DMS153 (cell line): ENCODE measurements at places on chromosomes 7 and 10.
A peak's percentile ranks its signal among the peaks of the same experiment; 100 is the strongest.

- no peak for DNase-seq
These were observed 77.6 kb downstream of the NRBF2 start for GRCh38 chr10:63210611-63211196.

DNA sequence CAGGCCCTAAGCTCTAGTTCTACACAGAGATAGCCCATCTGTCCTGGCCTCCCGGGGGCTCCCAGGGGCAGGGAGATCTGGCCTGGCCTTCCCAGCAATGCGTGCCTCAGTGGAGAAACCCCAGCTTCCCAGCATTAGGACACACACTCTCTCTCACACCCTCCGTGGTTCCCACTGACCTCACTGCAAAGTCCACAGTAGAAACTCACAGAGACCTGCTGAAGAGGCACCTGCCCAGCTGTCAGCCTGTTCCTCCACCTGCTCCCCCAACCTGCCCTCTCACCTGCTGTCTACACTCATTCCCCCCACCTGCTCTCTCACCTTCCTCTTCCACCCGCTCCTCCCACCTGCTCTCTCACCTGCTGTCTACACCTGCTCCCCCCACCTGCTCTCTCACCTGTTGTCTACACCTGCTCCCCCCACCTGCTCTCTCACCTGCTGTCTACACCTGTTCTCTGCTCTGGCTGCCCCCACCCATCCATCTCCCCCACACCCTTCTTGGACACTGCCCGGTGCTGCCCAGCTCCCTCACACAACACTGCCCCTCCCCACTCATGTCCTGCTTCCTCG, 21.1 kb upstream of the PFKP start:
- no peak for DNase-seq

- DNase-seq = no peak
These were observed 49.0 kb upstream of the GRID1 start for GRCh38 chr10:86415583-86415982.

DNA sequence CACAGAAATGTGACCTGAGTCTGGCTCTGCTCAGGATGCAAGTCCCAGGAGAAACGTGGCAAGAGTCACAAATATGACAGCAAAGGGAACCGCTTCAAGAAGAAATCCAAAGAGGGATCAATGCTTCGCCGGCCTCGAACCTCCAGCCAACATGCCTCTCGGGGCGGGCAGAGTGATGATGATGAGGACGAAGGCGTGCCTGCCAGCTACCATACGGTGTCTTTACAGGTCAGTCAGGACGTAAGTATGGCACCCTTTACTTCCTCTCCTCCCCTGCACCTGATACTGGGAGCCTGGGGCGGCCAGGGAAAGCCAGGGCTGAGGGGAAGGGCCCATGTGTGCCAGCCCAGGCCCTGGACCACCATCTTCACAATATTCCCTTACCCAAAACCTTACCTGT, 18.6 kb upstream of the NFKB2 start:
- no peak for DNase-seq

DNA sequence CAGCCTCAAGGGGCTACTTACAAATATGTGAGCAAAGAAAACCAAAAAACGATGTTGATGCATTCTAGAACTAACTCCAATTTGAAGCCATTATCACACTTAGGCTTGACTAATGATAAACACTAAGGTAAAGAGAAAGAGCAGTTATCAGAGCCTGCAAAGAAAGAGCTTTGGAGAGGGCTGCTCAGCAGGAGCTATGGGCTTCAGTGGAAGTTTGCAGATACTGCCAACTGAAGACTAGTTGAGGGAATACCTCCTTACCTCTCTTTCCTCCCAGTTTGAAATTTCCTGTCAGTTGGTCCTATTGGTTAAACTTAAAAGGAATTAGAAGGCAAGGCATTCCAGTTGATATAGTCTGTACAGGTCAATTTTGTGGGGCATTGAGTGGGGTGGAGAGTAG, 498.1 kb upstream of the POT1 start:
- DNase-seq = no peak

GRCh38 chr10:35854661-35855060, 212.6 kb upstream of the FZD8 start:
- DNase-seq = no peak

DNA sequence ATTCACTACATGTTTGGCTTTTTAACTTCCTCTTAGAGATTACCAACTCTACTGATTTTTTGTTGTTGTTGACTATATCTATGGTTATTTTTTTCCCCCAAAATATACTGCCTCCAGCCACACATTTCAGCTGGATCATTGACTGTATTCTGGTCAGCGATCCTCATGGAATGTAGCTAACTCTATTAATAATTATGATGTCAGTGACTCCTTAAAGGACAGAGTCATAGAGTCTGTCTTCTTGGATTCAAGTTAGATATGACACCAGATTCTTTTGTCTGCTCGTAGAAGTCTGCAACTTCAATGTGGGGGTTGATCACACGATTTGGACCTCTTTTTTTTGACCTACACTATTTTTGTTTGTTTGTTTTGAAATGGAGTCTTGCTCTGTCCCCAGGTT, 33.2 kb downstream of the UBN2 start:
- DNase-seq = no peak

DNA sequence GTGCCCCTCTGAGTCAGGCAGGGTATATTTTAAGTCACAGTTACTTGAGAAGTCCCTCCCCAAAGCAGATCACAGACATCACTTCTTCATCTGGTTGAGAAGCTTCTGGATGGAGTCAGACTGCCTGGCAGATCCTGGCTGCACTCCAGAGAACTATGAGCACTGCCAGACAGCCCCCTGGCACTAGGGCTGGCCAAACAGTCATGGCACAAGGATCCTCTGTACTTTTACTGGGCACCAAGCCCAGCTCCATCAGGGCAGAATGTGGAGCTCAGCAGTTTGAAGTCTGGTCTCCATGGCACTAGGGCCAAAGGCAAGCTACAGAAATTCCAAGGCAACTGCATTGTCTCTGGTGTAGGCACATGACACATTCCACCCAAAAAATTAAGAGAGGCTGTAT, 162.1 kb downstream of the NRG3 start:
- DNase-seq = no peak

- no peak for DNase-seq
These were observed 2.0 kb upstream of the LRRC4 start for GRCh38 chr7:128033246-128033645.

DNA sequence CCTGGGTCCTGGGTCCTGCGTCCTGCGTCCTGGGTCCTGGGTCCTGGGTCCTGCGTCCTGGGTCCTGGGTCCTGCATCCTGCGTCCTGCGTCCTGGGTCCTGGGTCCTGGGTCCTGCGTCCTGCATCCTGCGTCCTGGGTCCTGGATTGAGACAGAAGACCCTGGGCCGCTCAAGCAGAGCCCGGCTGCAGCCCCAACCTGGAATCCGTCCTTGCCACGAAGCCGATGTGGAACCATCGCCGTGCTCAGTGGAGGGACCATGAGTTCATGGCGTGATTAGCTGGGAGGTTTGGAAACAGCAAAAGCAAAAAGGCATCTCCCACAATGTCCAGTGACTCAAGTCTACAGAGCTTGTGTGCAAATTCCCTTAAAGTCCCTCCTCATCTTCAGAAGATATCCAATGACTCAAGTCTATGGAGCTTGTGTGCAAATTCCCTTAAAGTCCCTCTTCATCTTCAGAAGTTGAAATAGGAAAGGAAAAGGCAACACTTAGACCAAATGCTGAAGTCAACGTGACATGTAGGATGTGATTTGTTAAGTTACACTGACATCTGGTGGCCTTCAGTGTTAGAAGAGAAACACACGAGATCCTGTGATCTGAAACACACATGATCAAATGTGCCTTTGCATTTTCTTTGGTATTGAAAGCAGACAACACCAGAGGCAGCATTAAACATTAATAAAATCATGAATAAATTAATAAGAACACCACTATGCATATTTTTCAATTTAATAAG, 179.9 kb downstream of the PTPRN2 start:
- peak; percentile 58 for DNase-seq

- no peak for DNase-seq
These were observed 27.4 kb upstream of the ELN start for GRCh38 chr7:74000489-74001149.
